Activated T-helper 1 cell treated with anti-CD3 and anti-CD28 coated beads, Interleukin-2, amount 50 U/mL, for 16 hours (primary cell): ENCODE measurements at places on chromosomes 2 and 18.

GRCh38 chr18:45023519-45023918 lies 342.8 kb downstream of the SETBP1 start:
- DNase-seq: no peak

- DNase-seq: no peak
Observed at GRCh38 chr2:98468621-98469236, 24.1 kb downstream of the INPP4A start.

DNA sequence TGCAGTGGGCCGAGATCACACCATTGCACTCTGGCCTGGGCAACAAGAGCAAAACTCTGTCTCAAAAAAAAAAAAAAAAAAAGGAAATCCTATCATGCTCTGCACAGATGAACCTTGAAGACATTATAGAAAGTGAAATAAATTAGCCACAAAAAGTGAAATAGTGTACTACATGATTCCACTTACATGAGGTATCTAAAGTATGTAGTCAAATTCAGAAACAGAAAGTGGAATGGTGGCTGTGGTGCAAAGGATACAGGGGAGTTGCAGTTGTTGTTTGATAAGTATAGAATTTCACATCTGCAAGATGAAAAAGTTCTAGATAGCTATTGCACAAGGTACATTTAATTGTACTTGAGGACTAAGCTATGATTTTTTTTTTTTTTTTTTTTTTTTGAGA lies 5.2 kb downstream of the ZRANB3 start:
- DNase-seq: no peak

DNA sequence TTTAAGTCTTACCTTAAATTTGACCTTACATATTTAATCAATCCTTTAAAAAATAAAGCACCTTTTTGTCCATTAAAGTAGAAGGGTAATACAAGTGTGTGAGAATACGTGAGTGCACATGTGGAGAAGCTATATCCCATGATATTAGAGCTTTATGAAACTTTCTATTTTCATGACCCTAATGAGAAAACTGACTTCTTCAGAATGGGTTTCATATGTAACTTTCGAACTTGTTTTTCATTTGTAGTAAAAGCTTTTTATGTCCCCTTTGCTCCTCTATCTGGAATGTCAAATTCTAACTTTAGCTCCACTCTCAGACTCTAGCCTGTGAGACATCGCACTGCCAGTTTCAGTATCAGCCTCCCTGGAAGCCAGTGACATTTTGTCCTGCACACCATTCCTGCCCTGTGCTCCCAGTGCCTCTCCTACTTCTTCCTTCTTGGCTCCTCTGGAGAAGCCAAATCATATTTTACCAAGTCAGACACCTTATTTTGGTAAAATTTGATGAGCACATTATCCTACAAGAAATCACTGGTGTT lies 42.0 kb downstream of the MAPRE2 start:
- DNase-seq: no peak

GRCh38 chr2:2464094-2464493 lies 133.0 kb upstream of the MYT1L start:
- no peak for DNase-seq

GRCh38 chr2:233430651-233431050 lies 76.4 kb downstream of the DGKD start:
- DNase-seq: no peak
